ENCODE measurements at places on chromosomes 16 and 17.

DNA sequence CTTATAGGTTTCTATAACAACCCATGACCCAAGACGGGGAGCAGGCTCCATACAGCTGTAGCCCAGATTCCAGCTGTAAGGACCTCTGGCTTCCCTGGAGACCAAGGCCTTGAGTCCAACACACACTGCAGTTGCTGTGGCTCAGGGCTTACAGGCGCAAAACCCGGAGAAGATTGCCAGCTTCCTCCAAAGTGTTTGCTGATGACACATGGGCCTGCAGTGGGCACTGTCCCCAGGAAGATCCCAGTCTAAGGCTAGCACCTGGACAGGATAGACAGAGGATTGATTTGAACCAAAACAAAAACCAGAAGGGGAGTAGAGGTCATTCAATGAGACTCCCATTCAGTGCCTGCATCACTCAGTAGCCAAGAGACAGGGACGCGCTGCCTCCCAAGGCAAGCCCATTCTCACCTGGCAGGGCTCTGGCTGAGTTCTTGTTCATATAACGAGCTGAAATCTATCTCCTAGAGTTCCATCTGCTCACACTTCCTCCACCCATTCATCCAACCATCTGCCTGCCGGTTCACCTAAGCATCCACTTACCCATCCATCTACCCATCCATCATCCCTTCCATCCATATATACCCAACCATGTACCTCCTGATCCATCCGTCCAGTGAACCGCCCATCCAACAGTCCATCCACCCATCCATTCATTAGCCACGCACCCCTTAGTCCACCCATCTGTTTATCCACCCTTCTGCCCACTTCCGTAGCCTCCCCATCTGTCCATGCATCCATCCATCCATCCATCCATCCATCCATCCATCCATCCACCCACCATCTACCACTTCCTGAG is 10.2 kb downstream of the RAB11FIP4 start:
- no peak for DNase-seq

DNA sequence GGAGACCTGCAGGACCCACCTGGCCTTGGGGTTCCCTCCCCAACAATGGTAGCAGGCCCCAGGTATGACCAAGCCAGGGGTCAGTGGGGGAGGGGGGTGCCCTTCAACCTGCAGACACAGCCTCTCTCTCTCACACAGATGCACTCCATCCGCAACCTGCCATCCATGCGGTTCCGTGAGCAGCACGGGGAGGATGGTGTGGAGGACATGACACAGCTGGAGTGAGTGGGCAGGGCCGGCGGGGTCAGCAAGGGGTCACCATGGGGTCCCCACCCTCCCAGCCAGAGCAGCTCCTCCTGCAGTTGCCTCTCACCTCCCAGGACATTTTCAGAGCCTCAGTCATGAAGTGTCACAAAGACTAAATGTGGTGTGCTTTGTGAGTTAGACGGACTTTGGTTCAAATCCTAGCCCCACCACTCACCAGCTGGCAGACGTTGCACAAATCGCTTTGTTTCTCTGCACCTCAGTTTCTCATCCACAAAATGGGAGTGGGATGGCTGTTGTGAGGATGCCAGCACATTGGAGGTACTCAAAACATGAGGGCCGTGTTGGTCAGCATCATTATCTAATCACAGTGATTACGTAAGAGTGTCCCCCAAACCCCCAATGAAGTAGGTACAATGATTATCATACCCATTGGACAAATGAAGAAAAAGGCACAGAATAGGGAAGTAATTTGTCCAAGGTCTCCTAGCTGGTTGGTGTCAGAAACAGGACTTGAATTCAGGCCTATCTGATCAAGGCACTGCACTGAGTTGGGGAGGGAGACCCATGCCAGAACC is 16.0 kb downstream of the MYO15A start:
- DNase-seq, result no peak

DNA sequence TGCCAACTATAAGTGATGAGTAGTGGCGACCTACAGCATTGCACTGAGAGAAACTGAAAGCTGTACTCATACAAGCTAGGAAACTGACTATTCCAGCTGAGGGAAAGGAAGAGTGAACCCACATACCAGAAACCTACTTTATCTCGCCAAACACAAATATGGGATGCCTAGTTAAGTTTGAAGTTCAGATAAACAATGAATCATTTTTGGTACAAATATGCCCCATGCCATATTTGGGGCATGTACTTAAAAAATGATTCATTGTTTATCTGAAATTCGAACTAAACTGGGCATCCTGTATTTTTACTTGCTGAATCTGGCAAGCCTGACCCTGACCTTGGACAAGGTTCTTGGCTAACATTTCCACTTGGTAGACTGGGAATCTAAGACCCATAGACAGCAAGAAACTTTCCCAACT is 527.8 kb upstream of the PSMD7 start:
- DNase-seq, result no peak

GRCh38 chr17:43860077-43860725 is 13.2 kb downstream of the CD300LG start:
- DNase-seq, result no peak

DNA sequence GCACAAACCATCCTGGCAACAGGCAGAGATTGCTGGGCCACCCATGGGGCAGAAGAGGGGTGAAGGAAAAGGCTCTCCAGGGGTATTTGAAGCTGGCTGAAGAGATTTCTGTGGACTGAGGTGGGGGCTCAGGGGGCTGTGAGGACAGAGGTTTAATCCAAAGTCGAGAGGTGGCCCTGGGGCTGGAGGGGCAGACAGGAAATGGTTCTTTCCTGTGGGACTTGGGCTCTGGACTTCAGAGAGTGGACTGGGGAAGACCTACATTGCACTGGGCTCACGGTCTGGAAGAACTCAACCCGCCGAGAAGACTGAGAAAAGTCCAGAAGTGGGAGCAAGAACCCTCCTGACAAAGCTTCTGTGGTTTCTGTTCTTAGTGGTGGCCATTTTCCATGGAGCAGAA is 2.9 kb downstream of the CCDC42 start:
- DNase-seq, result no peak

DNA sequence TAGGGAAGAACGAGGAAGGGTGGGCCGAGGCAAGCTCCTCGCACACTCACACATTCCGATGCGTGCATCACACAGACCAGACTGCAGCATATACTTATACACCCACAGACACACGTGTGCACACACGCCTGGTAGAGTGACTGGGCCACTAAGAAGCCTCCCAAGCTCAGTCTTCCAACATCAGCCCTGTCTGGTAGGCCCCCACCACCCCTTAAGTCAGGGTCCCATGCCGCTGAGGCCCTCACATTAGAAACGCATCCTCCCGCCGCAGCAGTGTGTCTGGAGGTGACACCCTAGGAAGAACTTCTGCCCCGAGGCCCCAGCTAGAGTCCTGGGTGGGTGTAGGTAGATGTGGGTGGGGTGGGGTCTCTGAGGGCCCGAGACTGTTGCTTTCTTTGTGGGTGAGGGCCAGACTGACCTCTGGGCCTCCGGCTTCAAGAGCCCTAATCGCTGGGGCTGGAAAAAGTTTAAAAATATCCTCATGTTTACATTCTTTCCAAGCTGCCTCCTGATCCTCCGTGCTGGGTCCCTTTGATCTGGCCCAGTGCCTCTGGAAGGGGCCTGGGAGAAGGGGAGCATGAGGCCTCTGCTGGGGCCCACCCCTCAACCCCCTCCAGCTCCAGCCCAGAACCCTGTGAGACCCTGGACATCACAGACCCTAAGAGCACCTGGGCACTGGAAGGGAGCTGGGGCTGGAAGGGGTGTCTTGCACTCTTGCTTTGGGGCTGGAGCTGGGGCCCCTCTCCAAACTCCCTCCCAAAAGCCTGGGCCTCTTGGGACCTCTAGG is 13.6 kb downstream of the CDH16 start:
- no peak for DNase-seq

- no peak for DNase-seq
Measured at GRCh38 chr17:45234641-45235415, 13.1 kb downstream of the FMNL1 start.

DNA sequence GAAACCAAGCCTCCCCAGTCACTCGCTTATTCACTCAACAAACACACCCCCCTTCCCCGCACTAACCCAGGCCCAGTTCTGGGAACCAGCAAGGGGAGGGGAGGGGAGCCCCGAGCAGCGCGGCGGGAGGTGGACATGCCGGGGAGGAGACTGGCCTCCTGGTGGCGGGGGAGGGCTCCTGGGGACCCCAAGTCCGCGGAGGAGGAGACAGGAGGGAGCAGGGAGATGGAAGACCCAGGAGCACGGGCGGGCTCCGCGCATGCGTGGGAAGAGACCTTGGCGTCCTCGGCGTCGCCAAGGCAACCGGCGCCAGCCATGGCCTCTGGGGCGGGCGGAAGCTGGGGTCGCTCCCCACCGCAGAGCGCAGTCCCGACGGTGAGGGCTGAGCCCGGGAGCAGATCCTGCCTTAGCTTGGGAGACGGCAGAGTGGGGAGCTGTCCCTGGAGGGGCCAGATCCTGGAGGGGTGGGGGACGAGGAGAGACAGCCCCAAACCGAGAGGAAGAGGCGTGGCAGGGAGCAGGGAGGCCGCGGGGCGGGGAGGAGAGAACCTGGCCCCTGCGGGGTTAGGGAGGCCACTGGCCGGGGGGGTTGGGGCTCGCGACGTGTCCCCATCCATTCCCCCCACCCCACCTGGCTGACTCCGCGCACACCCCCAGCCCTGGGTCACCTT is at the start of gene PRR29:
Gene PRR29, plus strand, starts transcription at position 302 of the 671 bp plus-strand sequence. Its CDS starts 14 bp downstream, at position 316.
- peak; percentile 55 for DNase-seq

DNA sequence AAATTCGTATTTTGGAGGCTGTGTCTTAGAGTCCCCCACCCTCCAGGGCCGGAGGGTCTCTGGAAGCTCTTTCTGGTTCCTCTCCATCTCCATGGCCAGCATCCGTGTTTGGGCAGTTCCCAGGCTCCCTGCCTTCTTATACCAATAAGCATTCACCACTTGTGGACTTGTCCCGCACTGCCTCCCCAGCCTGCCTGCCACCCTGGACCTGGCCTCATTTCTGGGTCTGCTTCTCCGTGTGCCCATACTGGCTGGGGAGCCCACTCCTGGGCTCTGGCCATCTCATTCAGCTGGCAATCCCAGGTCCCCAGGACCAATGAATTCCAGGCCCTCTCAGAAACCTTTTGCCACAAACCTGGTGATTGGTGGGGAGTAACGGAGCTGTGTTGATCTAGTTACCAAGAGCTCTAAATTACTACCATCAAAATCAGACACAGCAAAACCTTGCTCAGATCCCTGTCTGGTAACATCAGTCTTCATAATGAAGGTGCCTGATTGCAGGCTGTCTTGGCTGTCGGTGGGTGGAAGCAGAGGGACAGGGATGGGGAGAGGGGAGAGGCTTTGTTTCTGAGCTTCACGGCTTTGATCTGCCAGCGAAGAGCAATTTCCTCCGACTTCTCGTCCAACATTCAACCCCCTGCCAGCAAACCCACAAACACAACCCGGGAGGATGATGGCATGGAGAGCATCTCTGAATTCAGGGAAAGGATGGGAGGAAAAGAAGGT is 27.7 kb upstream of the CRHR1 start:
- DNase-seq, result no peak

- DNase-seq, result no peak
Measured at GRCh38 chr17:75456039-75456416, 407 bp upstream of the TMEM94 start.

GRCh38 chr17:64158831-64159590 is 29.1 kb upstream of the ERN1 start:
- DNase-seq, result no peak

GRCh38 chr17:76461765-76462555 is 5.4 kb upstream of the AANAT start:
- no peak for DNase-seq

- DNase-seq, result no peak
Measured at GRCh38 chr16:88903267-88903666, 36.8 kb upstream of the PABPN1L start.

DNA sequence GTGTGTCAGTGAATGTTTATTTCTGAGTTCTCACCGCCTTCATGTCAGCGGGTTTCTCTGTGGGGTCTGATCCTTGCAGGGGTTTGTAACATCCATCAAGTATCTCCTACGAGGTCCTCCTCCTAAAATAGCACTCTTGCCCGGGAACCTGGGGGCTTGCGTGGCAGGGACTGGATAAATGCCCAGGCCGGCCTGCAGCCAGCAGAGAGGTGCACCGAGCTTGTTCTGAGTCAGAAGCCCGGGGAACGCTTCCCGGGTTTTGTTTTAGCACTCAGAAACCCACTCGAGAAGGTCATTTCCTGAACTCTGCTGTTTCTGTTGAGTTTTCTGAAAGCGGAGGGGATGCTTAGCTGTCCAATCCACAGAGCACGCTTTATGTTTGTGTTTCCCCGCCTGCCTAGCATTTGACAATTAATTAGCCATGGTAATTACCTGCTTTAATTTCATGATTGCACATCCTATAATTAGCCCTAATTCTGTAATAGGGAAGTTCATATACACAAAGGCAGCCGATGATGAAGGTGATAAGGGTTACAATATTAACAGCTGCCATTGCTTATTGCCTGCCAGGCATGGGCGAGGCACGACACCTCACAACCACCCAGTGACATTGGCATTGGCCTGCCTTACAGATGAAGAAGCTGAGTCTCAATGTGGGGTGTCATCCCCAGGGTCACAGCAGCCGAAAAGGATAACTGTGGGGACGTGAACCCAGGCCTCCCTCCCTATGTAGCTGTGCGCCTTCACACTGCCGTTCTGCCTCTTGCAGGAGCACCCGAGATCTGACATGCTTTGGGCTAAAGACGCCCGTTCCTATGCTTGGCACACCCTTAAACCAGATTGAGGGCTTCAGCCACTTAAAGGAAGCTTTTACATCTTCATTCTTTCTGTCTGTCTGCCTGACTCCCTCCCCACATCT is 333.1 kb downstream of the CPPED1 start:
- no peak for DNase-seq

GRCh38 chr16:28108590-28109247 is 45.2 kb upstream of the GSG1L start:
- DNase-seq, result no peak

DNA sequence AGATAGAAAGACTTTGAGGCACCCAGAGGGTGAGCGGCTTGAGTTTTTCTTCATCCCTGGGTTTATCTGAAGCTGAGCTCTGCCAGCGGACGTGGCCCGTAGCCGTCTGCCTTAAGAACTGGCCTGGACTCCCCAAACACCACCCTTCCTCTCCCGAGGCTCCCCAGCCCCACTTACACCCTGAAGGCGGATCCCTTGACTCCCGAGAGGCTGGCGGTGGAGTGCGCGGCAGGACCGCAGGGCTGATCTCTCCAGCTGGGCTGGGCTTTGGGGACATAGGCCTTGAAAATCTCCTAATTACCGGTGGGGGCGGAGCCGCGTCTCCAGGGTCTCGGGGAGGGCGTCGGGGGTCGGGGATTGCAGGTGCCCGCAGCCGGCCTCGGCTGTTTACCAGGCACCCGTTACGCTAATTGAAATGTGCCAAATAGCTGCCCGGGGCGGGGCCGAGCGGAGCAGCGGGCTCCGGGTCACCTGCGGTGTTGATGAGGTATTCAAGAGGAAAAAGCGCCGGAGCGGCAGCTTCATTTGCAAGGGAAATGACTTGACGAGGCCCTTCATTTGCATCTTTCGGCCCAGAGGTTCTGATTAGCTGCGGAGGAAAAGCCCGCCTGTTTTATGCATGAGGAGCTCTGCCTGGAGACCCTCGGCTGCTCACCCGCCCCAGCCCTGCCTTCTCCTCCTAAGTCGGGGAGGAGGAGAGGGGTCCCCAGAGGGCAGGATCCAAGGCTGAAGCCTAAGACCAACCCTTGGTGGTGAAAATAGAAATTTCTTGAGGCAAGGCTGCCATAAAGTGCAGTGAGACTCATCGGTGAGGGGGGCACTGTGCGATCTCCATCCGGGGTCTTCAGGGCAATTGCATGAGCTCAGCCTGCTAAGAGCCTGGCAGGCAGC is 100.7 kb downstream of the MGAT5B start:
- peak; percentile 3 for DNase-seq

GRCh38 chr16:85419503-85420408 is 193.4 kb upstream of the GSE1 start:
- DNase-seq, result no peak
